ENCODE measurements at places on chromosomes 5 and 9.

DNA sequence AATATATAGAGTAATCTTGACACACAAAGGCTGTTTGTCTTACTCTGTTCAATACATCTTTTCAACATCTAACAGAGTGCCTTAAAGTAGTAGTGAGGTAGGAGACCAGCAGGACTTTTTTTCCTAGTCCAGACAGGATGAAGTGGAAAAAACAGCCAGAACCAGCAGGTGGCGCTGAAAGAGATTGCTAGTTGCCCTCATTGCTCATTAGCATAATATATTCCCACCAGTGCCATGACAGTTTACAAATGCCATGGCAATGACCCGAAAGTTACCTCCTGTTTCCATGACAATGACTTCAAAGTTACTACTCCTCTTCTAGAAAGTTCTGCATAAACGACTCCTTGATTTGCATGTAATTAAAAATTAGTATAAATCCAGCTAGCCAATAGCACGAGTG lies 387.4 kb downstream of the ACTL7B start:
- peak; percentile 36 for DNase-seq

DNA sequence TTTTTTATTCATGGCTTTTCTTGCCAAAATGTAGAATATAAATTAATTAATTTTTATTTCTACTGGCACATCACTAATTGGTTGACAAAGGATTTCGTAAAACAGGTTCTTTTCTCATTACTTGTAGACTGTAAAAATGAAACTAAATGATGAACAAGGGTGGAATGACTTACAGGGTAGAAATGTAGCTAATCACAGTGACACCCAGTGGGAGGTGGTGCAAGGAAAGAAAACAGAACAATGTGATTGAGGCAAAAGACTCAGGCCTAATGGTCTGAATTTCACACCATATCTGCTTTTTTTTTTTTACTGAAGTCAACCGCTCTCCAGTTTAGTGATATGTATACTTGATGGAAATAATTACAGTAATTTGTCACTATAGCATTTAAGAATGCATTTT lies 28.9 kb downstream of the GABRG2 start:
- DNase-seq, result no peak

DNA sequence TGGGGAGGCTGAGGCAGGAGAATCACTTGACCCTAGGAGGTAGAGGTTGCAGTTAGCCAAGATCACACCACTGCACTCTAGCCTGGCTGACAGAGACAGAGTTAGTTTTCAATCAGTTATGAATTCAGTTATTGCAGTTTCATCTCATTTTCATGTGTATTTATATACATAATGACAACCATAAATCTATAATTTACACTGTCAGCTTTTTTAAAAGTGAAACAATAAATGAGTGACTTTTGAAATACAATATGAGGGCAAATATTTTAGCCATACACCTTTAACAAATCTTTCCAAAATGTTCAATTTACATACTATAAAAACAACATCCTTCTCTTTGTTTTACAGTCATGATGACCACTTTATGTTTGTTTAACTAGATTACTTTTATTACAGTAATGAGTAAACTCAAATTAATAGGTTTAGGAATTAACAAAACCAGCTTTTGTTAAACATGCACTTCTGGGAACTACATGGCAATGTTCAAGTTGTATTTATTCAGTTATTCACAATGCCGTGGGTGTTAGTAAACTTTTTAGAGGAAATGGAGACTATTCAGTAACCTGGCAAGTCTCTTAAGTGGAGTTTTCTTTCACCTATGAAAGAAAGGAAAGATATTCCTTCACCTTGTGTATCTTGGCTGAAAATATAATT lies 12.7 kb downstream of the TYRP1 start:
- no peak for DNase-seq

GRCh38 chr5:74112372-74113195 lies 486.6 kb downstream of the ARHGEF28 start:
- DNase-seq, result no peak

DNA sequence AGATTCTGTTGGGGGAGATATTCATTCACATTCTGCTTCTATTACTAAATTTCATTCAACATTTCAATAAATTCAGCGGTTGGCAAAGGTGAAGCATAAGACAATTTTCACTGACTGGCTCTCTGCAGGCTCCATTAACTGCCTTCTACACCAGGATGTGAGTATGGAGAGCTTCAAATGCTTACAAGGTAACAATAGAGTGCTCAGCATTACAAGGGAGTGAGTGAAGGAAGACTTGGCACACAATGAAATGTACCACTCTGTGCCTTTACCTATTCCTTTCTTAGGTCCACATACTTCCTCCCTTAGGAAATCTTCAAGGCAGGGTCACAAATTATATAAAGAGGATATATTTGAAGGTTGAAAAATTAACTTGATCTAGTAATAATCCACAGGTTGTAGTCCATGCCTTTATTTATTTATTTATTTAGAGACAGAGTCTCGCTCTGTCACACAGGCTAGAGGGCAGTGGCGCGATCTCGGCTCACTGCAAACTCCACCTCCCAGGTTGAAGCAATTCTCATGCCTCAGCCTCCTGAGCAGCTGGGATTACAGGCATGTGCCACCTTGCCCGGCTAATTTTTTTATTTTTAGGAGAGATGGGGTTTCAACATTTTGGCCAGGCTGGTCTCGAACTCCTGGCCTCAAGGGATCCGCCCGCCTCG lies 76.6 kb upstream of the FAM169A start:
- DNase-seq, result no peak

GRCh38 chr9:91047529-91047928 lies 245.9 kb downstream of the SYK start:
- DNase-seq, result no peak

DNA sequence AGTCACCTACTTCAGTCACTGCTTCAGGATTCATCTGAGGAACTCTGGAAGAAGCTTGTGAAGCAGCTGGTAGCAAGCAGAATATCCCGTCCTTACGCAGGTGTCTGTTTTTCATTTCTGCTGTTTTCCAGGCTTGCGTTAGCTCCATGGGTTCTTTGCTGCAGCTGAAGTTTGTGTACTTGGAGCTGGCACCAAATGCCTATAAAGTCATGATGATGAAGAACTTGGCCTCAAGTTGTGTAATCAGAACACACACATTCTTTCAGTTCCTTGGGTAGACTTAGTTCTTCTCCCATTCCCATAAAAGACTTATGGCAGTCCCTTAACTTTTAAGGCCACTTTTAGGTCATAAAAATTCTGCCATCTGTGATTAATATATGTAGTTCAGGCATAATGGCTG lies 116.7 kb downstream of the LRRC70 start:
- DNase-seq, result no peak

DNA sequence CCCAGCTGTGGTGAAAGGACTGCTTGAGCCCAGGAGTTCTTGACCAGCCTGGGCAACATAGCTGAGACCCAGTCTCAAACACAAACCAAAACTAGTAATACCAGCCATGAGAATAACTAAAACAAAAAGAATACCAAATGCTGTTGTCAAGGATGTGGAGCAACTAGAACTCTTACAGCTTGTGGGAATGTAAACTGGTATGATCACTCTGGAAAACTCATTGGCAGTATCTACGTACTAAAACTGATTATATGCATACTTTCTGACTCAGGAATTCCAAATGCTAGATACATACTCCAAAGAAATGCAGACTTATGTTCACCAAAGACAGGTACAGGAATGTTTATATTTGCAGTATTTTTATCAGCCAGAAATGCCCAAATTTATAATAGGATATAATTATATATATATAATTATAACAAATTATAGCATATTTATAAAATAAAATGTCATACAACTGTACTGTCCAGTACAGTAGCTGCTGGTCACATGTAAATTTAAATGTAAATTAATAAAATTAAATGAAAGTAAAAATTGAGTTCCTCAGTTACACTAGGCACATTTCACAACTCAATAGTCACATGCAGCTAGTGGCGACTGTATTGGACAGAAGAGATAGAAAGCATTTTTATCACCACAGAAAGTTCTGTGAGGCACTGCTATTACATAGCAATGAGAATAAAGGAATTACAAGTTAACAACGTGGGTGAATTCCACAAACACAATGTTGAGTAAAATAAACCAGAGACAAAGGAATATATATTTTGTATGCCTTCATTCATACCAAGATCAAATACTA lies 118.5 kb downstream of the GNAQ start:
- DNase-seq, result no peak

- no peak for DNase-seq
Measured at GRCh38 chr5:171826132-171826531, 40.5 kb downstream of the SMIM23 start.

GRCh38 chr5:81909677-81910076 lies 62.1 kb upstream of the ATG10 start:
- no peak for DNase-seq
